ENCODE measurements at places on chromosomes 7 and 10. TPM values are rescaled to one million over a fixed set of nuclear protein-coding genes. Genes with fewer than 3 reads are reported as not detected.

Gene CASP7
- 15.8 TPM for polyA plus RNA-seq

Gene MMD2
- not detected for polyA plus RNA-seq

Gene SPDYE6
- 11.5 TPM for polyA plus RNA-seq

Gene ADRA2A
- polyA plus RNA-seq: 3.7 TPM

Gene EPDR1
- 102 TPM for polyA plus RNA-seq

Gene ACTL6B
- polyA plus RNA-seq: not detected

Gene ECHDC3
- 9.6 TPM for polyA plus RNA-seq

Gene DYDC1
- polyA plus RNA-seq: not detected

Gene EZH2
- 22.0 TPM for polyA plus RNA-seq

Gene CPN1
- polyA plus RNA-seq: not detected

Gene LRRC18
- 0.12 TPM for polyA plus RNA-seq

Gene TMEM178B
- polyA plus RNA-seq: 0.57 TPM

Gene CLCN1
- 2.5 TPM for polyA plus RNA-seq

Gene CRYGN
- polyA plus RNA-seq: 0.22 TPM

Gene CFAP43
- polyA plus RNA-seq: 0.39 TPM

Gene FXYD4
- 1.1 TPM for polyA plus RNA-seq

Gene ELFN1
- polyA plus RNA-seq: 6.7 TPM

Gene TMEM196
- not detected for polyA plus RNA-seq

Gene CFAP69
- 1.9 TPM for polyA plus RNA-seq

Gene NODAL
- polyA plus RNA-seq: 0.68 TPM

Gene FKBP6
- polyA plus RNA-seq: 0.12 TPM

Gene CASTOR2
- 27.6 TPM for polyA plus RNA-seq

Gene EEF1AKMT2
- 20.4 TPM for polyA plus RNA-seq

Gene SPDYE8
- 0.41 TPM for polyA plus RNA-seq

Gene KCTD7
- polyA plus RNA-seq: 18.4 TPM

Gene PAX4
- not detected for polyA plus RNA-seq

Gene DDX21
- polyA plus RNA-seq: 40.8 TPM

Gene LLCFC1
- polyA plus RNA-seq: 0.26 TPM

Gene GHRHR
- polyA plus RNA-seq: 0.58 TPM

Gene FOXP2
- polyA plus RNA-seq: 9.3 TPM

Gene CHCHD2
- 238 TPM for polyA plus RNA-seq

Gene GCK
- polyA plus RNA-seq: 7.1 TPM

Gene OR2A42
- 0.53 TPM for polyA plus RNA-seq

Gene SH2B2
- 22.2 TPM for polyA plus RNA-seq

Gene RAPGEF5
- polyA plus RNA-seq: 14.6 TPM

Gene PDE6C
- 0.75 TPM for polyA plus RNA-seq

Gene TFPI2
- 1.8 TPM for polyA plus RNA-seq

Gene GIMAP8
- polyA plus RNA-seq: 7.3 TPM

Gene DPCD
- 11.8 TPM for polyA plus RNA-seq

Gene ABCB4
- polyA plus RNA-seq: 0.39 TPM

Gene PRSS37
- polyA plus RNA-seq: 0.28 TPM

Gene OR6V1
- polyA plus RNA-seq: not detected

Gene MYL7
- polyA plus RNA-seq: 5.1 TPM

Gene HYAL4
- polyA plus RNA-seq: not detected

Gene PAXIP1
- polyA plus RNA-seq: 12.2 TPM

Gene ECHS1
- 152 TPM for polyA plus RNA-seq

Gene PAPOLB
- polyA plus RNA-seq: 0.04 TPM

Gene LOXL4
- 11.5 TPM for polyA plus RNA-seq

Gene DDX56
- polyA plus RNA-seq: 54.0 TPM

Gene KCNMA1
- 15.2 TPM for polyA plus RNA-seq

Gene SNX10
- 1.8 TPM for polyA plus RNA-seq

Gene CDH23
- 4.2 TPM for polyA plus RNA-seq

Gene NEBL
- polyA plus RNA-seq: 0.92 TPM

Gene ZNF394
- polyA plus RNA-seq: 10.4 TPM

Gene ACTR3C
- polyA plus RNA-seq: 1.3 TPM

Gene AGR3
- polyA plus RNA-seq: not detected

Gene CYP2C19
- polyA plus RNA-seq: not detected

Gene FRAT1
- 1.8 TPM for polyA plus RNA-seq

Gene STEAP1
- polyA plus RNA-seq: 0.62 TPM
